WTC11 (cell line): ENCODE measurements at places on chromosomes 11 and 22.

GRCh38 chr11:116033931-116034553 is 529.8 kb upstream of the CADM1 start:
- DNase-seq: no peak

GRCh38 chr22:37263966-37264887 is 18.1 kb upstream of the CYTH4 start:
- DNase-seq: no peak

GRCh38 chr22:44709881-44710392 is 7.9 kb downstream of the PRR5 start:
- DNase-seq: no peak

DNA sequence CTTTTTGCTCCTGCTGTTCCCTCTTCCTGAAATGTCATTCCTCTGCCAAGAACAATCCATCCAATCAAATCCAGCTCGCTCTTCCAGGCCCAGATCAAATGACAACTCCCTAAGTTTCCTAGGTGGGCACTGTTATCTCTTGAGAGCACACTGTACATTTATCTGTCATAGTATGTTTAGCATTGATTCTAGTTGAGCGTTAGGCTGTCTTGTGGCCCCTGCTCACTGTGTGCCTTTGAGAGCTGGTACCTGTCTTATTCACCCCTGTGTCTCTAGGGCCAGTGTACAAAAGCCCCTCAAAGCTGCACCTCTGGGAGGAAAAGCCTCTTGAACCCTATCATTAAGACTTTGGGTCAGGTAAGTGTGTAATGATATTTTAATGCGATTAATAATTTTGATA is 7.1 kb upstream of the LMO2 start:
- no peak for DNase-seq

DNA sequence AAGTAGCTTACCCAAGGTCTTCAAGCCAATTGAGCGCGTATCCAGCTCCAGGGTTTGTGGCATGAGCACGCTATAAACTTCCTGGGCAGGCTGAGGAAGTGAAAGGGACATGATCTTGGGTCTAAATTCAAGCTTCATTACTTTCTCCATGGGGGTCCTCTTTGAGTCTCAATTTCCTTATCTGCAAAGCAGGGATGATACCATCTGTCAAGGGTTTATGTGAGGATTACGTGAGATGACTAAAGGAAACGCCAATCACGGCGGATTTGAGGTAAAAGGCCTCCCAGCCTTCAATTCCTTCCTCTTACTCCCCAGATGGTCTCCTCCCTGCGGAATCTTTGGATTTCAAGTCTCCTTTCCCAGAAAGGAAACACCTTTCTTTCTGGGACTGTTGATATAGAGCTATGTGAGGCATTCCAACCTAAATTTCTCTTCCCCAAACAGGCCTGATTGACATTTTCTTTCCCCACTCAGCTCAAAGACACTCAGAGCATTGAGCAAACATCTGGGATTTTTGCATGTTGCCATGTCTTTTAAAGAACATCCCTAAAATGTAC is 474.4 kb downstream of the INSC start:
- DNase-seq: no peak

- no peak for DNase-seq
These were observed 48.5 kb upstream of the SLC35C1 start for GRCh38 chr11:45756384-45757010.

GRCh38 chr11:36354221-36355003 is 58.3 kb downstream of the PRR5L start:
- DNase-seq: no peak

DNA sequence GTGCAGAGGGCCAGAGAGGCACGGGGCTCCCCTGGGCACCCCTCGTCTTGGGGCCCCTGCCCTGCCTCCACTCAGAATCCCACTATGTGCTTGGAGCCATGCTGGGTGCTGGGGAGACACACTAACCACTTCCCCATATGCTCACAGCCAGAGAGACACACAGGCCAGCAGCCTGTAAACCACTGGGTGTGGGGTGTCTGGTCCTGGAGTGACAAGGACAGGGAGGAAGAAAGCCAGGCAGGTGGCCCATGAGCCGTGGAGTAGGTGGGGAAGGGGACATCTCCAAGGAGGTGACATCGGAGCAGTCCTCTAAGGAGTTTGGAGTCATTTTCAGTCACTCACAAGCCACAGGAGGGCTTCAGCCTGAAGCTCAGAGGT is 58.9 kb downstream of the CDKN1C start:
- no peak for DNase-seq

- no peak for DNase-seq
These were observed 281.9 kb upstream of the ISX start for GRCh38 chr22:34784056-34784455.
